ENCODE measurements at places on chromosomes 2 and 18. TPM values are rescaled to one million over a fixed set of nuclear protein-coding genes. Genes with fewer than 3 reads are reported as not detected.
A peak's percentile ranks its signal among the peaks of the same experiment; 100 is the strongest.

DNA sequence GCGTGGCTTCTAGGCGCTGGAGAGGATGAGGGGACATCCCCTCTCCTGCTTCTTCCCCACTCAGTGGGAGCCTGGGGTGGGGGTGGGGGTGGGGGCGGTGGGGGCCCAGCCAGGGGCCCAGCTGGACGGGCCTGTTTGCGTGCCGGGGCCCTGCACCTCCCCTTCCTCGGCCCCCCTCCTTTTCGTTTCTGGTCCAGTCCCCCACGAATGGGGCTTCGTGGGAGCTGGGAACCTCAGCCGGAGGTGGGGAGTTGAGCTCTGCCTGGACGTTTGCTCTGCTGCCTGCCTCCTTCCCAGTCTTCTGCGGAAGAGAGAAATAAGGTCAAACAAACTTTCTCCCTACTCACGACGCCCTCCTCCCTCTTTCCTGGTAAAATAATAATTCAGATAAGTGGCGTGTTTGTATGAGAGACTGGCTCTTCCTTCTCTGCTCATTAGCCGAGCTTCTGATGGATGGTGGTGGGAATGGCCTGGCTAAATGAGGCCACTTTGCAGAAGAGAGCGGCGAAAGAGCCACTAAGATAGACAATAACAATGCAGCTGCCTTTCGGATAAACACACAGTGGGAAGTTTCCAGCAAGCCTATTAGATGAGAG lies 782 bp downstream of the MTA3 start:
- no peak for DNase-seq

- DNase-seq: peak; percentile 94
These were observed 61.6 kb downstream of the SCN9A start for GRCh38 chr2:166314022-166314759.

- DNase-seq: no peak
These were observed 120.8 kb downstream of the NFATC1 start for GRCh38 chr18:79516441-79516931.

- no peak for DNase-seq
These were observed 28.7 kb upstream of the IL1RL1 start for GRCh38 chr2:102282678-102283091.

- DNase-seq: no peak
These were observed 22.7 kb downstream of the EPC2 start for GRCh38 chr2:148667113-148667836.

DNA sequence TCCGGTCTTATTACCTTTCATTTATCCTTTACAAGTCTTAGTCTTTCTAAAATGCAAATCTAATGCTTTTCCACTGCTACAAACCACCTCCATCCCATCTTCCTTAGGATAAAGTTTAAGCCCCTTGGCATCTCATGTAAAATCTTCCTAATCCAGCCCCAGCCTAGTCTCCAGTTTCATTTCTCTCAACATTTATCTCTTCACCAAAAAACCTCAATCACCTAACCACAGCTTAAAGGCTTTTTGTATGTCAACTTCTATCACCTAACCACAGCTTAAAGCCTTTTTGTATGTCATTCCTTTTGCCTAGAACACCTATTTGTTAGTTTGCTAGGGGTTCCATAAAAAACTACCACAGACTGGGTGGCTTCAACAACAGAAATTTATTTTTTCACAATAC lies 4.2 kb downstream of the TRAK2 start:
- DNase-seq: no peak

GRCh38 chr2:85049236-85049635 lies 78.3 kb downstream of the KCMF1 start:
- DNase-seq: no peak

- DNase-seq: no peak
These were observed 66.5 kb downstream of the ATF2 start for GRCh38 chr2:175101514-175101913.

DNA sequence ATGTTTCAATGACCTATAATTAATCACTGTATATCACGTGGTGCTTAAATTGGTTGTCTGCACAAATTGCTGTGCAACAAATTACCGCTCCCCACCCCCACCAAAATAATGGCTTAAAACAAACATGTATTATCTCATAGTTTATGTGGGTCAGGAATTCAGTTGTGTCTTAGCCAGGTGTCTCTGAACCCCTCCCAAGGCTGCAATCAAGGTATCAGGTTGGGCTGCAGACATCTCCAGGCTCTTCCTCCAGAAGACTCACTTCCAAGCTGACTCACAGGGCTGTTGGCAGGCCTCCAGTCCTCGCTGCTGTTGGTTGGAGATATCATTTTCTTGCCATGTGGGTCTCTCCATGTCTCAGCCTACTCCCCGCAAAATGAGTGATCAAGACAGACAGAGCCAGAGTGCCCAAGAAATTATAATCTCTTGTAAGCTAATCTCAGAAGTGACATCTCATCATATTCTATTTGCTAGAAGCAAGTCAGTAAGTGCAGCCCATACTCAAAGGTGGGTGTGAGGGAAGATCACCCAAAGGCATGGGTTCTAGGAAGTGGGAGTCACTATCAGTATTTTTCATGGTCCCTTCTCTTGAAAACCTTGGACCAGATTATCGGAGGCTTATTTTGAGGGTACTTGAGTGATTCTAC lies 38.4 kb downstream of the SPC25 start:
- peak; percentile 79 for DNase-seq

DNA sequence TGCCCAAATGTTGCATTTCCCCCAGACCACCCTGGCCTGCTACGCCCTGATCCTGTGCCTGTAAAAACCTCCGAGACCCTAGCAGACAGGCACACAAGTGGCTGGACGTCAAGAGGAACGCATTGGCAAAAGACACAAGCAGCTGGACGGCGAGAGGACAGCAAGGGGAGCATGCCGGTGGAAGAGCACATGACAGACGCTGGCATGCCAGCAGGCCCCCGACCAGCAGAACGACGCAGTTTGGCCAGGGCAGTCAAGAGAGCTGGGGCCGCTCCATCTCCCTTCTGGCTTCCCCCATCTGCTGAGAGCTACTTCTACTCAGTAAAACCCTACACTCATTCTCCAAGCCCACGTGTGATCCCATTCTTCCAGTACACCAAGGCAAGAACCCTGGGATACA lies 42.1 kb downstream of the SAP130 start:
- DNase-seq: no peak

- DNase-seq: no peak
These were observed 58.0 kb upstream of the BOD1L2 start for GRCh38 chr18:57088883-57089282.

- no peak for DNase-seq
These were observed 616 bp downstream of the RNPEPL1 start for GRCh38 chr2:240568678-240569522.

MCM6 gene
- total RNA-seq: 54.3 TPM

ST6GAL2 gene
- total RNA-seq: 0.03 TPM

MDH1B gene
- total RNA-seq: 0.48 TPM

LTBP1 gene
- 2.8 TPM for total RNA-seq

SPP2 gene
- not detected for total RNA-seq

WNT10A gene
- total RNA-seq: 2.8 TPM

RND3 gene
- total RNA-seq: 61.3 TPM

CKAP2L gene
- 30.1 TPM for total RNA-seq

ITGB6 gene
- total RNA-seq: 113 TPM

TMEFF2 gene
- not detected for total RNA-seq

GALNT13 gene
- total RNA-seq: not detected

Data from foreskin keratinocyte (primary cell).